Urinary bladder (tissue), 4 donors: ENCODE measurements at places on chromosomes 7 and 10. TPM values are rescaled to one million over a fixed set of nuclear protein-coding genes. Genes with fewer than 3 reads are reported as not detected.

Gene EEF1AKMT2
- 65.9 TPM for total RNA-seq

Gene FKBP14
- 79.1 TPM for total RNA-seq

Gene SPDYE11
- total RNA-seq, result not detected

Gene LAMB1
- 323 TPM for total RNA-seq

Gene MSMB
- not detected for total RNA-seq

Gene SPDYE9
- not detected for total RNA-seq

Gene CYP51A1
- 124 TPM for total RNA-seq

Gene HOXA3
- 9.0 TPM for total RNA-seq

Gene KCNMA1
- total RNA-seq, result 105 TPM

Gene GTF2IRD2
- total RNA-seq, result 41.9 TPM

Gene FKBP9
- total RNA-seq, result 232 TPM

Gene SPDYE6
- total RNA-seq, result not detected

Gene SUN1
- 238 TPM for total RNA-seq

Gene PODXL
- total RNA-seq, result 18.7 TPM

Gene IQUB
- 1.5 TPM for total RNA-seq

Gene ANKRD61
- not detected for total RNA-seq

Gene ZPBP
- 0.21 TPM for total RNA-seq

Gene ADCY1
- 3.7 TPM for total RNA-seq

Gene GDF2
- total RNA-seq, result not detected

Gene OPN1SW
- total RNA-seq, result not detected

Gene NKX2-3
- 0.11 TPM for total RNA-seq

Gene INHBA
- total RNA-seq, result 12.4 TPM

Gene PRLHR
- 0.48 TPM for total RNA-seq

Gene FAM241B
- not detected for total RNA-seq

Gene FGFBP3
- total RNA-seq, result 1.5 TPM

Gene ZP3
- total RNA-seq, result 0.42 TPM

Gene CUBN
- 6.1 TPM for total RNA-seq

Gene MIOS
- total RNA-seq, result 66.3 TPM

Gene TLL2
- 0.90 TPM for total RNA-seq

Gene CPN1
- total RNA-seq, result 0.16 TPM

Gene ZNF518A
- 101 TPM for total RNA-seq

Gene SMKR1
- total RNA-seq, result not detected

Gene CHST3
- total RNA-seq, result 15.9 TPM

Gene ADAP1
- total RNA-seq, result 11.7 TPM

Gene POLR2J3
- total RNA-seq, result 46.1 TPM

Gene CTAGE15
- 3.5 TPM for total RNA-seq

Gene MYH16
- total RNA-seq, result not detected

Gene METTL27
- total RNA-seq, result 2.9 TPM

Gene HMX2
- not detected for total RNA-seq

Gene OR2A42
- 0.42 TPM for total RNA-seq

Gene TSPAN13
- total RNA-seq, result 26.2 TPM

Gene FAM3C
- 108 TPM for total RNA-seq

Gene HABP2
- total RNA-seq, result not detected

Gene FZD1
- total RNA-seq, result 25.1 TPM

Gene GET4
- 11.6 TPM for total RNA-seq

Gene CPA2
- total RNA-seq, result not detected

Gene FAM24B
- 2.4 TPM for total RNA-seq

Gene ECHDC3
- total RNA-seq, result 1.5 TPM

Gene SYNPO2L
- total RNA-seq, result 0.79 TPM

Gene PAPOLB
- 2.2 TPM for total RNA-seq

Gene LOXL4
- total RNA-seq, result 8.8 TPM

Gene EVX1
- 1.1 TPM for total RNA-seq
